ENCODE measurements at places on chromosomes 3 and 15. TPM values are rescaled to one million over a fixed set of nuclear protein-coding genes. Genes with fewer than 3 reads are reported as not detected.
A peak's percentile ranks its signal among the peaks of the same experiment; 100 is the strongest.

GRCh38 chr3:141335531-141336061, 32.7 kb upstream of the ZBTB38 start:
- DNase-seq, result no peak

GRCh38 chr15:38254051-38254883, 1.6 kb downstream of the SPRED1 start:
- peak; percentile 81 for DNase-seq

DNA sequence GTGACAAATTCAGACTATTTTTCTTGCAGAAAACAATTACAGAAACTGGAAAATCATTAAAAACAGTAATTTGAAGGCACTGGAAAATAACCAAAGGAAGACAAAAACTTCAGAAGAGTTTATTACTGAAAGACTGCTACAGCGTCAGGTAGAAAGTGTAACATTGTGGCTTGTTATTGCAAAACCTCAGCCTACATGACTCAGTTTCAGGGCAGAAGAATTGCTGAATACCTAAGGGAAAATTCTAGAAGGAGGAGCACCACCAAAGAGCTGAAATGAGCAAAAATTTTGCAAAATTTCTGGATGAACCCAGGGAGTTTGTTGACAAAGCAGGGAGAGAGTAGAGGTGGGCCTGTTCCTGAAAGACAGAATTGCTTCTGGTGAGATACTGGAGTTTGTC, 219.6 kb downstream of the C3orf38 start:
- DNase-seq, result no peak

- DNase-seq, result no peak
Observed at GRCh38 chr3:65992106-65992505, 46.6 kb downstream of the MAGI1 start.

DNA sequence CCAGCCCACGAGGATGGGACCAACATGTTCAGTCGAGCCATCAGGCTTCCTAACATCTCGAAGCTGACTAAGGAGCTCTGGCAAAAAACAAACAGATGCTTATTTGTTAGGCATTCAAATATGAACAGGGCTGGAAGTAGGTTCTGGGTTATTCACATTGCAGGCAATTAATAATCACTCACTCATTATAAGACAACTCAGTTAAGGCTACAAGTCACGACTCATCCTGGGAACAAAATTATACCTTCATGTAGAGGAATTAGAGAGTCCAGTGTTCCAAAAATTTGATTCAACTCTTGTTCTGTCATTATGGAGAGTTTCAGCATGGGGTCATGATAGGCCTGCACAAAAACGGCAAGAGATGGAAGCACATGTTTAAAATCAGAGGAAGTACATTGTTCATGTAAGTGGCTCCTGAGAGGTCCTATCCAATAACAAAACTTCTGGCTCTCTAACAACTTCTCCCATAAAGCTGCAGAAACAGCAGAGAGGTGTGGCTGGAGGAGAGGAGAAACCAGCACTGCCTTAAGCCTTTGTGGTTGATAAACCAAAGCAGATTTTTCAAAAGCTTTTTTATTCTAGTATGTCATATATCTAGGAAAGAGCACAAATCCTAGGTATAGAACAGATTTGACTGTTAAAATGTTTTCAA, 50.6 kb downstream of the ARHGEF3 start:
- DNase-seq, result no peak

DNA sequence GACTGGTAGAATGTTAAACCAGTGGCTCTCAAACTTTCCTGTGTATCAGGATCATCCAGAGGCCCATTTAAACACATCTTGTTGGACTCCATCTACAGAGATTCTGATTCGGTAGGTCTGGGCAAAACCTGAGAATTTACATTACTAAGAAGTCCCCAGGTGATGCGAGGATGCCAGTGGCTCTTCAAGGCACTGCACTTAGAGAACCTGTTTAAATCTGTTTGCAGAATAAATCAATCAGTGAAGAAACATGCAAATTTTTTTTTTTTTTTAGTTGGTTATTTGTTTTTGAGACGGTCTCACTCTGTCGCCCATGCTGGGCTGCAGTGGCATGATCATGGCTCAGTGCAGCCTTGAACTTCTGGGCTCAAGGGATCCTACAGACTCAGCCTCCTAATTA, 117.7 kb upstream of the WNT5A start:
- no peak for DNase-seq

GRCh38 chr3:15300323-15301078, 31.9 kb downstream of the SH3BP5 start:
- no peak for DNase-seq

GRCh38 chr3:5297895-5298294, 110.4 kb downstream of the EDEM1 start:
- no peak for DNase-seq

DNA sequence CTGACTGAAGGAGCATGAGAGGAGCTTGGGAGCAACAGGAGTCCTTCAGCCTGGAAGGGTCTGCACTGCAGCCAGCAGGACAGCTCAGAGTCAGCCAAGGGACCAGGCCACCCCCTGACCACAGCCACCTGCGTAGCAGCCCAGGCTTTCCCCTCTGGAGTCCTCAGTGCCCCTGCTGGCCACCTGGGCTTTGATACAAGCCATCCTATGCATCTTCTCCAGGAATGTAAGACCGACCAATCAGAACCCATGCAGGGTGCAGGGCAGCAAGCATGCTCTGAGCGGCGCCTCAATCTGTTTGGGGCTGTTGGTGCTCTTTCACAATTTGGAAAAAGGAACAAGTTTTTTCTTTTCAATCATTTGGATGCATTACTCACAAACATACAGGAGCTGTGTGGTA, 52.0 kb downstream of the DZIP1L start:
- DNase-seq, result no peak

DNA sequence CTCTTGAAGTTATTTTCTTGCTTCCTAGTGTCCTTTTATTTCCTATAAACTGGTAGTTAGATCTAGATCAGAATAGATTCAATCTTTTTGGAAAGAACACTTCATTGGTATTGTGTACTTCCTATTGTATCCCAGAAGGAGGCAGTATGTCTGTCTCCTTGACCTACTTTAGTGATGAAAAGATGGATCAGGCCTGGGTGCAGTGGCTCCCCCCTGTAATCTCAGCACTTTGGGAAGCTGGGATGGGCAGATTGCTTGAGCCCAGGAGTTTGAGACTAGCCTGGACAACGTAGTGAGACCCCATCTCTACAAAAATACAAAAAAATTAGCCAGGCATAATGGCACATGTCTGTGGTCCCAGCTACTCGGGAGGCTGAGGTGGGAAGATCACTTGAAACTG, 12.0 kb downstream of the BSN start:
- no peak for DNase-seq

GRCh38 chr15:68795298-68795848, 25.3 kb downstream of the ANP32A start:
- DNase-seq, result peak; percentile 89

DNA sequence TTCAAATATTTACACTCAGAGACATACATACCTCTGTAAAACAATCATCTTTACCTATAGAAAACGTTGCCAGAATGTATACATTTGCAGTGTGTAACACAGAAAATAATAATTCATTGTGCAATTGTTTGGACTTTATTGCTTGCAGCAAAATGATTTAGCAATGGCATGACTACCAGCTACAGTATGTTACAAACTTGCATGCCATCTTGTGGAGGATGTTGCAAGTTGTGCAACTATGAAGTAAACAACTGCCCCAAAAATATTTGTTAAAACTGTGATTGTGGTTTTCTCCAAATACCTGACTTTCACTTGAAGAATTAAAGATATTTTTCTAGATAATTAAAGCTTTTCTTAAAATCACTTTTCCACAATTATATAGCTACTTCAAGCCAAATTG, 27.1 kb upstream of the C3orf49 start:
- DNase-seq, result no peak

- DNase-seq, result no peak
Observed at GRCh38 chr15:68589783-68590710, 11.3 kb downstream of the CORO2B start.

DNA sequence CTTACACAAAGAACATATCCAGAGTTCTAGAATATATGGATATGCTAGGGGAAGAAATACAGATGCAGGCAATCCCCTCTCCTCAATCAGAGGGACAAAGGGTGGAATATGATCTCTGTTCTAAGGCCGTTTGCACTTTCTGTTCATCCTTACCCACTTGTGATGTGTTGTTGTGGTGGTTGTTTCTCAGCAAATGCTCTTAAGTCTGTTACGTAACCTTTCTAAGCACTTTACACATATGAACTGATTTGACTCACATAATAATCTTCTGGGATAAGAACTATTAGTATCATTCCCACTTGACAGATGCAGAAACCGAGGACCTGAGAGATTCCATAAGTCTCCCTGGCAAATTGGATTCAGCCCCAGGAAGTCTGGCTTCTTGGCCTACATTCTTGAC, 40.5 kb downstream of the NGRN start:
- DNase-seq, result no peak

DNA sequence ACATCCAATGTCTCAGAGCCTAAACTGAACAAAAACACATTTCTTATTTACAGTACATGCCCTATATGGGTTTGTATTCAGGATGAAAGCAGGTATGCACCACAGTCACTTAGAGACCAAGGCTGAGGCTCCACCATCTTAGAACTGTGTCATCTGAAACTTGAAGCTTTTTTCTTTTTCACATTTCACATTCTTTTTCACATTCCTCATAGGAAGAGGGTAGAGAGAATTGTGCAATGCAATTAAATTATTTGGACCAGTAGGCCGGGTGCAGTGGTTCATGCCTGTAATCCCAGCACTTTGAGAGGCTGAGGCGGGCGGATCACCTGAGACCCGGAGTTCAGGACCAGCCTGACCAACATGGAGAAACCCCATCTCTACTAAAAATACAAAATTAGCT, 591.0 kb downstream of the MECOM start:
- DNase-seq, result no peak

- DNase-seq, result no peak
Observed at GRCh38 chr3:128517648-128518047, 24.6 kb upstream of the GATA2 start.

GRCh38 chr3:100662113-100662823, 47.0 kb upstream of the TFG start:
- DNase-seq, result no peak

DNA sequence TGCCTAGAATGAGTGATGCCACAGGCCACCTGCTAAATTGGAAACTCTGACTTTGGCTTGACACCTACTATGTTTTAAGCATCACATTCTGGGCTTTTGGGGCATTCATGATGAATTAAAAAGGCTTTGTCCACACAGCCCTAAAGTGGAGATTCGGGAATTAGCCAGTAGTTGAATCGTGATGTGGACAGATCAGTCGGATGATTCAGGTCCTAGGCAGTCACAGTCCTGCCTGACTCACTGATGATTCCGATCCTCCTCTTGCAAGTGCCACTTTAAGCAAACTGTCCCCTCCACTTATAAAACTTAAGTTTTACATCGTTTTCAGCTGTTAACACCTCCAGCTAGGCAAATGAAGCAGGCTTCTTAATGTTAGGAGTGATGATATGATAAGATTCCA, 75.3 kb downstream of the SYNPR start:
- no peak for DNase-seq

DNA sequence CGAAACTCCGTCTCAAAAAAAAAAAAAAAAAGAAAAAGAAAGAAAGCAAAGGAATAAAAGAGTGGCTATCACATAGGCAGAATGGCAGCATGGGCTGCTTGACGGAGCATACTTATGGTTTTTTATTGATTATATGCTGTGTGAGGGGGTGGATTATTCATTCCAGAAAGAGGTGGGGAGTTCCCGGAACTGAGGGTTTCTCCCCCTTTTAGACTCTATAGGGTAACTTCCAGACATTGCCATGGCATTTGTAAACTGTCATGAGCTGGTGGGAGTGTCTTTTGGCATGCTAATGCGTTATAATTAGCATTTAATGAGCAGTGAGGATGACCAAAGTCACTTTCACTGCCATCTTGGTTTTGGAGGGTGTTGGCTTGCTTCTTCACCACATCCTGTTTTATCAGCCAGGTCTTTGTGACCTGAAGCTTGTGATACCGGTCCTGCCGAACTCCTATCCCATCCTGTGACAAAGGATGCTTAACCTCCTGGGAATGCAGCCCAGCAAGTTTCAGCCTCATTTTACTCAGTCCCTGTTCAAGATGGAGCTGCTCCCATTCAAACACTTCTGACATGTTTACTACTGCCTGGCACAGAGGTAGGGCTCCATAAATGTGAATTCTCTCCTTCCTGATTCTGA, 15.8 kb upstream of the ABHD17C start:
- no peak for DNase-seq

DNA sequence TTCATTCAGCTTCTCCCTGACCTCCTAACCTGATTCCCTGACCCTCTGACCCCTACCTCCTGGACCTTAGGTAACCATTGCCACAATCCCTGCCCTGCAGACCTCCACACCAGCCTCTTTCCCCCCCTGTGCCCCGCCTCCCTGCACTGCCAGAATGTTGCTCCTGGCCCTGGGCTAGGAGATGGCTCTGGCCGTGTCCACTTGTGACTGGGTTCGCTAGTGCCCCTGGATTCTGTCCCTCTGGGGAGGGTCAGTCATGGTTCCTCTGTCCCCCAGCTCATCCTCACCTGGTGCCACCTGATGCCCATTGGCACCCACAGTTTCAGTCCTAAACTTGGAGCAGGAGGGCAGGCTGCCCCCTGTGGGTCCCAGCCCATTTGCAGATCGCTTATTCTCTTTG, 56.2 kb upstream of the PRR23E start:
- no peak for DNase-seq

DNA sequence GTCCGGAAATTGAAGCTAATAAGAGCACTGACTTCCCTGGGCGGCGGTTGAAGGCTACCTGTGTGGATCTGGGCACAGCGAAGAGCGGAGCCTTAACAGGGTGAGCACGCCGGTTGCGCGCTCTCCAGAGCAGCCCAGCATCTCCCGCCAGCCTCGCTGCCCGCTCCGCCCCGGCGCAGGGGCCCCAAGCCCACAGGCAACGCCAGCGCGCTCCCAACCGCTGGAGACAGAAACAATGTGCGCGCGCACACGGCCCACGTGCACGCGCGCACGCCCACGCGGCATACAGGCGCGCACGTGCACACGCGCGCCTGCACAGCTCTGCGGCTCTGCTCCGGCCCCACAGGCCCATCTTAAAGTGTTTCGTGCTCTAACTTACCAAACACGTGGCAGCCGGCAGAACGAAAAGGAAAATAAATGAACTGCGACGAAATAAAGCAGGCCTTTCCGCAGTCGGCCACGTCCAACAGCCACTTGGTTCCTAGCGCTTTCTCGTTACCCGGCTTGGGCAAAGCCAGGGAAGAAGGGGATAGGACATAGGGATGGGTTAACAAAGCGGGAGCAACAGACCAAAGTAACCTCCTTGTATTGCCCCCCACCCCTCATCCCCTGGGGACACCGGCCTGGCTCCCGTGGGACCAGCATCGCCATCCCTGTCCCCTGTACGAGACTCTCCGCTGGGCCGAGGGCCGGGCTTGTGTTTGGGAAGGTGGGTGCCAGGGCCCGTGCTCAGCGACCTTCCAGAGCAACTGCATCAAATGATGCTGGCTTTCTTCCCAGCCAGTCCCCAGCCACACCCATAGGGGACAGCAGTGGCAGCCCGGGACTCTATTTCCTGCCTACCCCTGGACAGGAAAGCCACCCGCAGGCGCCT, 203.7 kb downstream of the ABHD5 start:
- DNase-seq, result peak; percentile 85

The CTDSPL gene
- total RNA-seq, result 32.4 TPM

The LARP6 gene
- 49.6 TPM for total RNA-seq

The UCN2 gene
- 0.87 TPM for total RNA-seq

The WDR93 gene
- total RNA-seq, result 12.3 TPM
